NCI-H1930 (cell line): ENCODE measurements at places on chromosomes 2 and 18.

DNA sequence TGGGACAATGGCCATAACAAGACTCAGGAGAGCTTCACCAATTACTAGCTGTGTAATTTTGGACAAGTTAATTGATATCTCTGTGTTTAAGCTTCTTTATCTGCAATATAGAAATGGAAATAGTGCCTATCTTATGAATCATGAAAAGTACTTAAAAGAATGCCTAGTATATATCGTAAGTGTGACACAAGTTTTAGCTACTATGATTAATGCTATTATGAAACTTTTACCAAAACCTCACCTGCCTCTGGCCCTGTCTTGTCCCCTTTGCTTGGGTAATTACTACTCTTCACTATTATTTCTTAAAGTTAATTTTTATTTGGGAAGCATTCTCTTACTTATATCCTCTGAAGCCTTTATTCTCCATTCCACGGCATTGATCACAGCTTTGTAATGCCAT is 75.0 kb upstream of the NETO1 start:
- no peak for DNase-seq

DNA sequence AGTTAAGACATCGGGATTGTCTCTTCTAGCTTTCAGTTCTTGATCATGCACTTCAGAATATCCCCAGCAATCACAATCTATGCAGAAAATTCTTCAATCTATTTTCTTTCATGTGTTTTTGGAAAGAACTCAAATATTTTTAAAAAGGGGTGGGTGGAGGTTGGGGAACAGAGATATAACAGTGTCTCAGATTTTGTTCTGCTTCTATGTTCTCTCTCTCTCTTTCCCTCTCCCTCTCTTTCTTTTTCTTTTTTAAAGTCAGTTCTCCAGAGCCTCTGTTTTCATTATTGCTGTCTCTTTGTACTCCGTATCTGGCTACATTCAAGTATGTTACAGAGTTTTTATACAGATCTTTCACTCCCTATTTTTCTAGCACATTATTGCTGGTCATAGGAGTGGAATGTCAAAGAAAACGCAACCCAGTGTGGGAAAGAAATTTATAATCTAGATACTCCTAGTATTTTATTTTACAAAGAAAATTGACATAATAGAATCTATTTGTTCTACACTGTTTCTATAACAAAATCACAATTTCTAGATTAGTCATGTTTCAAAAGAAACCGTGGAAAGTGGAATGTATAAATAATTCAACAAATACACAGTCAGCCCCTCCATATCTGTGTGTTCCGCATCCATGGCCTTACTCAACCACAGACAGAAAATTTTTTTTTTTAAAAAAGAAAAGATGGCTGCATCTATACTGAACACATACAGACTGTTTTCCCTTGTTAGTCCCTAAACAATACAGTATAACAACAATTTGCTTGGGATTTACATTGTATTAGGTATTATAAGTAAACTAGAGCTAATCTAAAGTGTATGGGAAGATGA is 11.2 kb upstream of the NEMP2 start:
- DNase-seq: no peak

- no peak for DNase-seq
These were observed 23.6 kb upstream of the SEMA4C start for GRCh38 chr2:96893289-96894150.

GRCh38 chr2:32572737-32573136 is 55.1 kb upstream of the TTC27 start:
- no peak for DNase-seq
